GM19239 (cell line): ENCODE measurements at places on chromosomes 4 and X.

DNA sequence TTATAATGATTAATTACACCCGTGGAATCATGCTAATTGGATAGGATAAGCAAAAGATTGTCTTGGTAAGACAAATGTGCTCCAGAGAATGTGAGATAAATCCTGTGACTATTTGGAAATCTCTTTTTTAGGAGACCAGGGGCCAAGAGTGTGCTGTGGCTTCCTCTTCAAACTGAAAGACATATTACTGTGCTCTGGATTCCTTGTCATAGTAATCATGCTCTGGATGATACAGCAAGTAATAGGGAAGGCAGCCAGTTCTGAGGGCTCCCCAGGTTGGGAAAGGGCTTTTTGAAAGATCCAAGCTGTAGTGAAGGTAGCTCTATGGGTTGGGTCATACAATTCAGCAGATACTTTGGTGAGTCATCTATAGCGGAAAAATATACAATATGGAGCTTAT, 600.5 kb downstream of the PCDH18 start:
- no peak for DNase-seq

DNA sequence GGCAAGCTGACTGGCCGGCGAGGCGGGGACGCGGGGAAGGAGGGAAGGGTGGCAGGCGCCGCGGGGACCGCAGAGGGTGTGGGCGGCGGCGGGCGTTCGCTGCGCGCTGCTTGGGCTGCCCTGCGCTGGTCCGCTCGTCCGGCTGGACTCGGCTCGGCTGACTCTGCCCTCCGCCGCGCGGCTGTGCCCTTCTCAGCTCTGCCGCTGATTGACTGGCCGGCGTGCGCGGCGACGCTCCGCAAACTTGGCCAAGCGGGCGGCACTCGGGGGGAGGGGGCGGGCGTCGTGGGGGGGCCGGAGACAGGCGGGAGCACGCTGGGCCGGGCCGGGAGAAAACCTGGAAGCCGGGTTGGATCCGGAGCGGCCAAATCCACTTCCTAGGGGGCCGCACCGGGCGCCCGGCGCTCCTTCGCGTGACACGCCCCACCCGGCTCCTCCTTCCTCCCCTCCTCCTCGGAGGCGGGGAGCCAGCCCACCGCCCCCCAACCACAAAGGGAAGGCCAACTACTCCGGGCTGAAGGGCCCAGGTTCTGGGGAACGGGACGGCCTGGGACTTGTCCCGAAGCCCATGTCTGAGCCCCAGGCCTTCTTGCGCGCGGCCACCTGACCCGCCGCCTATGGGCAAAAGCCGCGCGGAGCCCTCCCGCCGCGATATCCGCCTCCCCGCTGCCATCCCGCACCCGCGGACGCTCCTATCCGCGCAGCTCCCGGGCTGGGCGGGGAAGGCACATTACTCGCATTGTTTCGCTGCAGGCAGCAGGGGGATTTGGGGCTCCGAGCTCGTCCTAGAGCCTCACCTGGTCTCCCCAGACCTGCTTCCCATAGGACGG, at the start of gene GPC4:
GPC4 (minus strand) TSS at position 214 of the 830 bp plus-strand sequence. CDS start 524 bp downstream, outside the sequence.
- DNase-seq: no peak

DNA sequence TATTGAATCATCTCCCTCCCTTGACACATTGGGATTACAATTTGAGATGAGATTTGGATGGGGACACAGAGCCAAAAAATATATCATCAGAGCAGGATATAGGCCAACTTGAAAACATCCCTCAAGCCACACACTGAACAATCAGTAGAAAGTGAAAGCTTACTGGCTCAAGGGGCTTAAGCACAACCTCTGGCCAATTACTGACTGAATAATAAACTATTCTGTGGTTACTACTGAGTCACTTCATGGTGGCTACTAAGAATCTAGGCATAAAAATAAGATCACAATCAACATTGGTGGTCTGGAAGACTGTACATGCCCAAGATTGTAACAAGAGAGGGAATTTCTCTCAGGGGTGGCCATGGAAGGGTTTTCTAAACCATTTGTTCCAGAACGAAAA, 27.4 kb upstream of the GPR174 start:
- no peak for DNase-seq

DNA sequence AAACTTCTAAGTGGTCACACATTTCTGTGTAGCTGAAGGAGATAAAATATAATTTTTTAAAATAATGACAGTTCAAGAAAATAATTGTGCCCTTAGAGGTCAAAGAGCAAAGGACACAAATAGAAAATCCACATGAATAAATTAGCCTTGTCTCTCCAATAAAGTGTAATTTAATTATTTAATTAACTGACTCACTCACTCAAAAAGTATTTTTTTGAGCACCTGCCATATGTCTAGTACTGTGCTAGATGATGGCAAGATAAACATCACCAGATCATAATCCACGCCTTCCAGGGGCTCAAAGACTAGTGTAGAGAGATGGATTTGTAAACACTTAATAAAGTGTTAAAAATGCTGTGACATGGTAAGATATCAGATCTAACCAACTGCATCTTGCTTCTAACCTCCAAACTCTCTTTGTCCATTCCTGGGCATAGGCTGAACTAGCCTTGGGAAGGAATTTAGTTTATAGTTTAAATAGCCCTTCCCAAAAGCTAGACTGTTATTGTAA, 112.5 kb downstream of the SCLT1 start:
- no peak for DNase-seq

DNA sequence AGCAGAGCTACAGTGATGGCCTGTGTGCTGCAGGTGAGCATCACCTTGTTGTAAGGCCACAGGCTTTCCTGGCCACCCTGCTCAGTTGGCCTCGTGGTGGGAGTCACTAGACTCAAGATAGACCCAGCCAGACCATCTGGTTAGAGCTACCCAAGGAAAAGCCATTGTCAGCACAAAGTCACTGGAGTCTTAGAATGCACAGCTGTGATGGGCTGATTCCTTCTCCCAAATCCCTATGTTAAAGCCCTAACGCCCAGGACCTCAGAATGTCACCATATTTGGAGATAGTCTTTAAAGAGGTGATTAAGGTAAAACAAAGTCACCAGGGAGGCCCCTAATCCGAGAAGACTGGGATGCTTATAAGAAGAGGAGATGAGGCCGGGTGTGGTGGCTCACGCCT, 173.4 kb downstream of the DHRSX start:
- DNase-seq: no peak

DNA sequence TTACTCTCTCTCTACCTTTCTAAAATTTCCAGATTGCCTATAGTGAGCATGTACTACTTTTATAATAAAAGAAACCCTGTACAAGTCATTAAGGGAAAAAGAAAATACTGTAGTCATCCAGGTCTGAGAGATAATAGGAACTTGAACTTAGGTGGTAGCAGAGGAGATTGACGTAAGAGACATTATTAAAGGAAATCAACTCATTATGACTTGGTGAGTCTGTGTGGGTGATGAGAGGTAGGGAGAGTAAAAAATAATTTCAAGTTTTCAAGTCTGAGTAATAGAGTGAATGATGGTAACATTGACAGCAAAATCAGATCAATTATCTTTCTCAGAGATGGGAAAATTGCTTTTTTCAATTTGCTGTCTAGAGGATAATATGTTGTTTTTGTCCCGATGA, 44.0 kb upstream of the ZCCHC12 start:
- no peak for DNase-seq

DNA sequence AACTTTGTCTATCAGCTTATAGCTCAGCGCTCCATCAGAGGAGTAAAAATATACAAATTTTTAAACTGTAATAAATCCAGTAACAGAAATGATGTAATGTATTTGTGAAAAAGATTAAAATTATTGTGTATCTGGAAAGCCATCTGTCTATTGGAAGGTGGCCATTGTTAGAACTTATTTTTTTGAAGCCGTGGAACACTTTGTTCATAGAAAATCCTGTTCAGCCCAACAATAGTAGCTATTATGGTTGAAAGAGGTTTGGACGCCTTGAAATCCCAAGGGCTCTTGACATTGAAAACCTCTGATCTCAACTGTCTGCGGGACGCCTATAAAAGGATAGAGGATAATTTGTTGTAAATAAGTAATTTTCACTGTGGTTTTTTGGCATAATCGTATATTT, 98.3 kb downstream of the RAPGEF2 start:
- DNase-seq: no peak

GRCh38 chr4:1015746-1016145, 4.3 kb downstream of the FGFRL1 start:
- DNase-seq: no peak

DNA sequence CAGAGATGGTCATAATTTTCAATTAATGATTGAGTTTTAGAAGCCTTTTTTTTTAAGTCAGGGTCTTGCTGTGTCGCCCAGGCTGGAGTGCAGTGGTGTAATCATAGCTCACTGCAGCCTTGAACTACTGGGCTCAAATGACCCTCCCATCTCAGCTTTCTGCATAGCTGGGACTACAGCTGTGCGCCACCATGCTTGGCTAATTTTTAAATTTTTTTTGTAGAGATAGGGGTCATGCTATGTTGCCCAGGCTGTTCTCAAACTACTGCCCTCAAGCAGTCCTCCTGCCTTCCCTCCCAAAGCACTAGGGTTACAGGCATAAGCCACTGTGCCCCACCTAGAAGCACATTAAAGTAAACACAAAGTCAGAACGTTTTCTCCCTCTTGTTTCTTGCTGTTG, 51.7 kb downstream of the HTT-AS start:
- no peak for DNase-seq

DNA sequence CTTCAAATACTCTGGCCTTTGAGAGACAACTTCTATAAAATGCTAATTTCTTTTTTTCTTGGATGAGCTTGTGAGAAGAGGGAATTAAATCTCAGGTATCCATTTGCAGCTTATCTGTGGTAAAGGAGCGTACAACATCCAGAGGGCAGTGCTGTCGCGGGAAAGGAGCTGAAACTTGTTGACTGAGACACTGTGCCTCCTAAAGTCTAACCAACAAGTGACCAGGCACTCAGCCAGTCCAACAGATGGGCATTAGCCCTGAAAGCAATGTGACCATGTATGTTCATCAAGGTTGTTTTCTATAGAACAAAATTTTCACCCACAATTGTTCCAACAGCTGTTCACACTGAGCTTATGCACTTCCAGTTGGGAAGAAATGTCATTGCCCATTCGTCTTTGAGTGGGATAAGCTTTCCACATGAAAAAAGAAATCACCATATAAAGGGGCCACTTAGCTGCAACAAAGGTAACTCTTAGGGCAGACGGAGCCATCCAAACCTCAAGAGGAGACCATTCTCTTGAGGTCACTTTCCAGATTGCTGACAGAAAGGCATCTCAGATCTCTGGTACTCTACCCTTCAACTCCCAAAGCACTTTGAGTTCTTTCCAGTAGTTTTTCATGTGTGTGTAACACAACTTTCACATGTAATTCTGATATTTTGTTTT, 244.8 kb upstream of the NEIL3 start:
- DNase-seq: no peak

DNA sequence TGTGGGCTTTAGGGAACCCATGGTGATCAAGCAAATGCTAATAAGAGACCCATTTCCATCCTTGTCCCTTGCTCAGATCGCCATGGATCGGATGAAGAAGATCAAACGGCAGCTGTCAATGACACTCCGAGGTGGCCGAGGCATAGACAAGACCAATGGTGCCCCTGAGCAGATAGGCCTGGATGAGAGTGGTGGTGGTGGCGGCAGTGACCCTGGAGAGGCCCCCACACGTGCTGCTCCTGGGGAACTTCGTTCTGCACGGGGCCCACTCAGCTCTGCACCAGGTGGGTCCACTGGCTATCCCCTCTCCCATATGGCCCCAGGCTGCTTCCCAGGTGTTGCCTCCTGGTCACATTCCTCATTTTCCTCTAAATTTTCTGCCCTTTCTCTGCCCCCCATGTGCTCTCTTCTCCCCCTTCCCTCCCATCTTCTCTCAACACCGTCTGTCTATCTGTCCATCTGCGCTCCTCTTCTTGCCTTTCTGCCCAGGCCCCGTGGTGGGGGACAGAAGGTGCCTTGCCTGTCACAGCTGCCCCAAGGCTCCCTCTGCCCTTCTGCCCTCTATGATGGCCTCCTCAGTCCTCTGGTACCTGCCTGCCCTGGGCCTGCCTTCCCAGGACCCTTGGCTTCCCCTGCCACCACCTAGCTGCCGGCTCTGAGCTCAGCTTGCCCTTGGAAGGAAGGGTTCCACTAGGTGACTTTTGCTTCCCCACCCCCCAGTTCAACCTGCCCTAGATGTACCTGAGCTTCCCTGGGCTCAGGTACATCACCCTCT, 5.2 kb downstream of the CDK16 start:
- no peak for DNase-seq

- no peak for DNase-seq
Observed at GRCh38 chrX:86930419-86930818, 587.2 kb upstream of the KLHL4 start.

DNA sequence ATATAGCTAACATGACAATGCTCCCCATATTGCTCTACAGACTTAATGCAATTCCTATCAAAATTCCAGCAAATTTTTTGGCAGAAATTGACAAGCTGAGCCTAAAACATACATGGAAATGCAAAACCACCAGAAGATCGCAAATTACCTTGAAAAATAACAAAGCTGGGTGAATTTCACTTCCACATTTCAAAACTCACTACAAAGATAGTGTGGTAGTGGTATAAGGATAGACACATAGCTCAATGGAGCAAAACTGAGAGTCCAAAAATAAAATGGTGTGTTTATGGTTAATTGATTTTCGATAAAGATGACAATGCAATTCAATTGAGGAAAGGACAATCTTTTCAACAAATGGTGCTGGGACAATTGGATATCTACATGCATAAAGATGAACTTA, 65.8 kb downstream of the SLC9A7 start:
- DNase-seq: no peak

GRCh38 chr4:99696801-99697200, 39.2 kb upstream of the C4orf54 start:
- DNase-seq: no peak

DNA sequence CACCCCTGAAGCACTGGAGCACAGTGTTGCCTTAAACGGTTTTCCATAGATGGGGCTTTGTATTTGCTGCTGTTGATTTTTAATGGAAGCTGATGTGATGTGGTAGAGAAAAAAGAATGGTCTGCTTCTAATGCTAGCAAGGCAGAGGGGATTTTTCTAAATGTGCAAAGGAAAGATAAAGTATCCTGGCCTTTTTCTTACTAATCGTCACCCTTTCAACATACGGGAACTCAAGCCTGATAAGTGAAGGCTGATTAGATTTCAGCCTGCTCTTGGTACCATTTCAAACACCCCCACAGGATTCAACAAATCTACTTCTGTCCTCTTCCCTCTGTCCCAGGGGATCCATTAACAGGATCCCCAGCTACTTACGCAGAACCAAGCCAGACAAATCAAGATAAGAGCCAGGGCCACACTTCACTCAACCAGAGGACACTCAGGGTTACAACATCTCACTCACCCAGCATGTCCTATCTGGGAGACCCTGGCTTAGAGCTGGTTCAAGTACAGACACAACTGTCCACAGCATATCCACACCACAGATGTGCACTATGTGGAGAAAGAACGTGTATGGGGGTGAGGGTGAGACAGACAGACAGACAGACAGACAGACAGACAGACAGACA, 180.0 kb downstream of the SH3KBP1 start:
- no peak for DNase-seq

GRCh38 chr4:16449406-16449805, 223.1 kb upstream of the TAPT1 start:
- DNase-seq: no peak
